Transverse colon (tissue), 4 donors: ENCODE measurements at places on chromosomes 2 and 18. TPM values are rescaled to one million over a fixed set of nuclear protein-coding genes. Genes with fewer than 3 reads are reported as not detected.

DNA sequence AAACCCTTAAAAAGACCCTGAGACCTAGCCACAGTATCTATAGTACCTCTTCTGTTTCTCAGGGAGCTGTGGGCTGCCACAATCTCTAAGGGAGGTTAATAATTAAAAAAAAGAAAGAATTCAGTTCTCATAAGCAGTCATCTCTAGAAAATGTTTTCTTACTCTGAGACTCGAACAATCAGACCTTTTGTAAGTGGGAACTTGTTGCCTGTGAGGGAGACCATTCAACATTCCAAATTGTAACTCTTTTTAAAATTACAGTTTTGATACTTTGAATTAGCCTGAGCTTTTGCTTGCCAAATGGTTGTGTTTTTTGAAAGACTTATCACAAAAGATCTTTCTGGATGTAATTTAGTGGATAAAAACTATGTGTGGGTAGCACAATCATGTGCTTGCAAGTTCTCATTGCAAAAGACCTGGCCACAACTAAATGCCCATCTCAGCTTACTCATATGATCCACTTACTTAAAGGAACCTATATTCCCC is 33.3 kb downstream of the IL1R2 start:
- no peak overlapping the region for H3K4me3 ChIP-seq
- no peaks in the 10 kb centered on the region for H3K36me3 ChIP-seq
- H3K27ac ChIP-seq: peak overlapping the region; percentile 29
- DNase-seq: no peak
- no peaks in the 10 kb centered on the region for H3K27me3 ChIP-seq

DNA sequence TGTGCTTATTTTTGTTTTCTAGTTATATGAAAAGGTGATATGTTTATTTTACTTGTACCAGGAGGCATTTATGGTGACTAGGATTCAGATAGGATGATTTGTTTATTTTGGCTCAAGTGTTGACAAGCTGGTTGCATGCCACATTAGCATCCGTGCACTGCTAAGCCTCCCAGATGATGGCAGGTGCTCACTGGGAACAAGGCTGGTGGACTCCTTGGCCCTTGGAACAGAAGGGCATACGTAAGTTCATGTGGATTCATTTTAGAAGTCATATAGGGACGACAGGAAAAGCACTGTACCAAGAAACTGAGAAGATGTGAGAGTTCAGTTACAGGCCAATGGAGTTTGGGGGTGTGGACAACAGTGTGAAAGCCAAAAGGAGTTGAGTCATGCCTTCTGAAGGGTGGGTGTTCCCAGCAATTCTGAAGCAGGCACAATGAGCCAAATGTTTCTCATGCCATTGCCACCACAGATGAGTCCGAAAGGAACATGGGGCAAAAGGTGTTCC is 166.2 kb downstream of the PHLPP1 start:
- H3K27ac ChIP-seq: no peak overlapping the region
- no peaks in the 10 kb centered on the region for H3K4me1 ChIP-seq
- no peak for DNase-seq
- H3K4me3 ChIP-seq: no peak overlapping the region
- no peaks in the 10 kb centered on the region for H3K36me3 ChIP-seq
- no peaks in the 10 kb centered on the region for H3K27me3 ChIP-seq

Gene ICOS
- 1.3 TPM for total RNA-seq

GRCh38 chr2:119862127-119862889 is 102.6 kb downstream of the PTPN4 start:
- no peaks in the 10 kb centered on the region for H3K4me1 ChIP-seq
- no peak overlapping the region for H3K27ac ChIP-seq
- DNase-seq: no peak
- no peaks in the 10 kb centered on the region for H3K36me3 ChIP-seq

Gene CSRNP3
- total RNA-seq: 4.6 TPM

DNA sequence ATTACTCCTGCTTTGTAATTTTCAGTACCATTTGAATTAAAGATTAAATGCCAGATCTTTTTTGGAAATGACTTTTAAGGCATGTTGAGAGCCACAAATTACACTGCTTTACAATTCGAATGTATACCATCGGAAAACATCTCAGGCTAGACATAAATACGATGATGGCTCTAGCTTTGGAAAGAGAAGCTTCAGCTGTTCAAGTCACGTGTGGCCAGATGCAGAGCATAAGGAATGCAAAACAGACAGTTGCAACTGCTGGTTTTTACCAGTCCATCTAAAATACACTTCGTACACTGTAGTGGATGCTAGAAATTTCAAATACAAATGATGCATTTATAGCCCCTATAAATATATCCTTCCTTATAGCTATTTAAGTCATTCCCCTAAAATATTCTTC is 8.0 kb downstream of the ZNF516 start:
- no peak overlapping the region for H3K4me3 ChIP-seq
- H3K36me3 ChIP-seq: no peaks in the 10 kb centered on the region
- no peaks in the 10 kb centered on the region for H3K27me3 ChIP-seq
- no peak overlapping the region for H3K27ac ChIP-seq

- H3K4me1 ChIP-seq: no peaks in the 10 kb centered on the region
- H3K27me3 ChIP-seq: no peaks in the 10 kb centered on the region
- H3K36me3 ChIP-seq: no peaks in the 10 kb centered on the region
- DNase-seq: no peak
- no peak overlapping the region for H3K4me3 ChIP-seq
Measured at GRCh38 chr2:217127744-217128143, 267.9 kb upstream of the TNP1 start.

DNA sequence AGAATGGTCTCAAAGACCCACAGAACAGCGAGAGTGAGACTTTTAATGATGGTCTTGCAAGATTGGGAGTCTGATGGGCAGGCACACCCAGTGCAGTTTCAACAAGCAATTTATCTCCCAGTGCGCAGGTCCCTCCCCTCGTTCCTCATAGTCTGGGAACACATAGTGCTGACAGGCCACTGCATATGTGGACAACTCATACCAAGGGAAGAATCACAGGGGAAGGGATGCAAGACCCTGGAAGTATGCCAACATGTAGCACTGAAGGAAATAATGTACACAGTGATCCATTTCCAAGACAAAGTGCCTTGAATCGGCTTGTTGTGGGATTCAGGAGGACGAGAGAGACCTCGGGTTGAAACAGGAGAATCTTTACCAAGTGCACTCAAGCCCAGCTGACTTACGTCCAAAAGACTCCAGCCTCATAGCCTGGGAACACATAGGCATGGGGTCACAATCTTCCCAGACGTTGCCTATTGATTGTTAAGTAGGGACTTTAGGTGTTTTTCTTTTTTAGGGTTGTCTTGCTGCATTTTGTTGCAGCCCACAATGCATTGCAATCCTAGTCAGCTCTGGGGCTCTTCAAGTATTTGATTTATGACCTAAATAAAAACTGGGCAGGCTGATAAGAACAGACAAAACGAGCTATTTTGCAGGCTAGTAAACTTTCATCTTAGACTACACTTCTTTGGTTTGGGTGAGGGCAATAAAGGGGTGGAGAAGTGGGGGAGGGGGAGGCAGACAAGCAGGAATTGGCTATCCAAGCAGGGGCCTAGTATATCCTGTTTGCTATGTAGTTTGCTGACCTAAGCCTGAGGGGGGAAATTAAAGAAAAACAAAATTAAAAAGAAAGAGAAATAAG is 24.7 kb upstream of the SERPINB5 start:
- no peaks in the 10 kb centered on the region for H3K27me3 ChIP-seq
- peak; percentile 66 for DNase-seq
- H3K36me3 ChIP-seq: no peaks in the 10 kb centered on the region

Gene CTAGE1
- total RNA-seq: not detected

DNA sequence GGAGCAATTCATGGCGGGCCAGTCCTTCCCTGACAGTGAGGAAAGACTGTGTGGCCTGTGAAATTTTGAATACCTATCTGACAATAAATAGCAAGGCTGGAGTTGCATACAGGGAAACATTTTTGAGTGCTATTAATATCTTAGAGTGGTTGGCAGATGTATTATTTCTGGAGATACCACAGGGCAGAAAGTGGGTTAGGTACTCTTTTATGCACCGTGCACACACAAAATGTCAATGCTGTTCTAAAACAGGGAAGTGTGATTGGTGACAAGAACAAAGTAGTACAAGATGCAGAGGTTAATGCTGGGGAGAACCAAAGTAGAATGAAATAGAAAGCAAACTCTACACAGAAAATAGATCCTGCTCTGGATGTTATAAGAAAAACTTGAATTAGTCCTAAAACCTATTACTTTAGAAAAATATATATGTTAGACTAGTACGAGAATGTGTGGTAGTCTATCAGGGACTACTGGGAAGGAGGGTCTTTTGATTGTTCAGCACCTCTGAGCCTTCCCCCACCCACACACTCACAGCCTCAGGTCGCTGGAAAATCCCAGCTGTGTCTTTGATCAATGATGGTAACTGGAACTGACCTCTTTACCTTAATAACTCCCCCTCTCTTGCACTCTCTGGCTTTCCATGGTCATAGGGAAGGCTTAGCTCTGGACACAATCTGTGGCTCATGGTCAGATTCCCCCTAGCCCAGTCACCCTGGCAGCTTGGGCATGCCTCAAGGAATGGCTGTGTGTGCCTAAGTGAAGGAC is 58.2 kb downstream of the SERPINB8 start:
- H3K36me3 ChIP-seq: no peaks in the 10 kb centered on the region
- no peaks in the 10 kb centered on the region for H3K27me3 ChIP-seq
- H3K4me1 ChIP-seq: no peaks in the 10 kb centered on the region
- no peak for DNase-seq
- no peak overlapping the region for H3K27ac ChIP-seq

Gene TUBB8B
- total RNA-seq: not detected

DNA sequence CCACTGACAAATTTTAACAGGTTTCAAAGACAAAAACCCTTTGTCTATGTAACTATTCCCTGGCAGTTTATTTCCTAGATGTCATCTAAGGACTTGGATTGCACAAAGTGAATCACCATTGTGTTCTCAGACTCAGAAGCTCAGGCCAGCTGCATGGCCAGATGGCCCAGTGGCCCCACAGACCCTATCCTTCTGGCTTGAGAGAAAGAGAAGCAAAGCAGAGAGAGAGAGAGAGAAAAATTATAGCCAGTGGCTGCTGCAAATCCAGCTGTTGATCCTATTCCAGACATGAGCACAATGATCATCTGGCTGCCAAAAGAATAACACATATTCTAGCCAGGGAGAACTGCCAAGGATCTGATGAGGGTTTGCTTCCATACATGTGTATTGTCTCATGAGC is 25.8 kb downstream of the CTLA4 start:
- H3K4me1 ChIP-seq: no peaks in the 10 kb centered on the region
- no peak for DNase-seq
- H3K4me3 ChIP-seq: no peak overlapping the region
- H3K36me3 ChIP-seq: no peaks in the 10 kb centered on the region

DNA sequence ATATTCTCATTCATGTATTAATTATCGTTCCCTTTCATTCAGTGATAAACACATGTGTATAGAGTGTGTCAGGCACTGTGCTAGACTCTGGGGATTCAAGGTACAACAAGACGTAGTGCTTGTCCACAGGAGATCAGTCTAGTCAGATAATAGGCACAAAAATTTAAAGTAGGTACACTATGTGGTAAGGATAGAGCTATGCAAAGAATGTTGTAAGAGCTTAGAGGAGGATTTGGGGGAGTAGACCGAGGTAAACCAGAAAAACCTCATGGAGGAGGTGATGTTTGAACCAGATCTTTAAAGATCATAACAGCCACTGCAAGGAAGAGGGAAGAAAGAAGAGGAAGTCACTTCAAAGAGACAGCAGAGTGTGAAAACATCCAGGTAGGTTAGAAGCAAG is 256.9 kb upstream of the DDX18 start:
- no peaks in the 10 kb centered on the region for H3K36me3 ChIP-seq
- DNase-seq: no peak
- no peaks in the 10 kb centered on the region for H3K27me3 ChIP-seq
- no peak overlapping the region for H3K27ac ChIP-seq
- H3K4me1 ChIP-seq: no peaks in the 10 kb centered on the region

DNA sequence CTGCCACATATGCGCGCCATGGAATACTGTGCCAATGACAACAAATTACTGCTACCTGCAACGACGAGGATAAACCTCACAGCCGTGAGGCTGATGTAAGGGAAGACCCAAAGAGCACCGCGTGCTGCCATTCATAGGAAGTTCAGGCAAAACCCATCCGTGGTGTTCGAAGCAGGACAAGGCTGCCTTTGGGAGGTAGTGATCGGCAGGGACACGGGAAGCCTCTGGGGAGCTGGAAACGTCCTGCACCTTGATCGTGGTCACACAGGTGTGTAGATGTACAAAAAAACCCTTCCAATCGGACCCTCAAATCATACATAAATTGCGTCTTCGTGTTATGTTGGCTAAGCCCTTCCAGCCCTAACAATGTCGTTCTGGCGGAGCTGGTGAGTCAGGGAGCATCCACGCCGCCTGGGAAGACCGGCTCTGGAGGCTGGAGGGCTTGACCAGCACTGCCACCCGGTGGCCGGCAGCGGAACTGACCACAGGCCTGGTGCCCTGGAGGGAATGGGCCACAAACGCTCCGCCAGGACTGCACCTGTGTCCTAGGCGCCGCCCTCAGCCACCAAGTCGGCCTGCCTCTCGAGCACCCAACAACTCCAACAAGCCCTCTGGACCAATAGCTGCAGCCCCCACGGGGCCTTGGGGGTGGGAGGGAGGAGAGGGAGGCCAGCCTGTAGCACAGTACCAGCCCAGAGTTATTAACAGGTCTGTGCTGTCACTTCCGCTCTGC is 4.1 kb upstream of the NEURL3 start:
- no peaks in the 10 kb centered on the region for H3K27me3 ChIP-seq
- H3K4me3 ChIP-seq: no peak overlapping the region
- H3K27ac ChIP-seq: no peak overlapping the region
- H3K4me1 ChIP-seq: peaks cover 7% of the 10 kb centered on the region
- DNase-seq: peak; percentile 93

DNA sequence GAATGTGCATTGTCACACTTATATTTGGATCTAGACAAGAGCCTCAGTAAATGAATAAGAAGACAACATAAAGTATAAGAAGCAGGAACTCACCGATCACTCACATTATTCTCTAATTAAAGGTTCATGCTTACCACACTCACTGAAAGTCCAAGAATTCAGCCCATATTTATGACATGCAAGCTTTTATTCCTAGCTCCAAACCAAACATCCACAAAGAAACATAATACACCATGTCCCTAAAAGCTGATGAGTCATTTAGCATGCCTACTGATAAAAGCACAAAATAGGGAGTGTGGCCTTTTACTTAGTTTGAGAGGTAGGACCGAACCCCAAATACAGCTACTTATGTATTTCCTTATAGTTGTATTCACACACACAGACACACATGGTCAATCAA is 1094.6 kb upstream of the CDH2 start:
- no peaks in the 10 kb centered on the region for H3K27me3 ChIP-seq
- H3K36me3 ChIP-seq: no peaks in the 10 kb centered on the region
- H3K4me1 ChIP-seq: no peaks in the 10 kb centered on the region
- H3K4me3 ChIP-seq: no peak overlapping the region
- H3K27ac ChIP-seq: no peak overlapping the region
